ENCODE measurements at places on chromosomes 3 and 15.

GRCh38 chr3:29183346-29184087 lies 97.4 kb upstream of the RBMS3 start:
- DNase-seq, result no peak

DNA sequence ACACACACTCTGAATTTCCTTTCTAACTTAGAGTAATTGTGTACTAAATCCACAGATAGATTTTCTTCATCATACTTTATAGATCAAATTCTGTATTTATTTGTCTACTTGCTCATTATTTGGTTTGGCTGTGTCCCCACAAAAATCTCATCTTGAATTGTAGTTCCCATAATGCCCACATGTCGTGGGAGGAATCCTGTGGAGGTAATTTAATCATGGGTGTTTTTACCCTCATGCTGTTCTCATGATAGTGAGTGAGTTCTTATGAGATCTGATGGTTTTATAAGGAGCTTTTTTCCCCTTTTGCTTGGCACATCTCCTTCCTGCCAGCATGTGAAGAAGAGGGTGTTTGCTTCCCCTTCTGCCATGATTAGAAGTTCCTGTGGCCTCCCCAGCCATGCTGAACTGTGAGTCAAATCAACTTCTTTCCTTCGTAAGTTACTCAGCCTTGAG lies 198.3 kb upstream of the TGFBR2 start:
- DNase-seq, result no peak

- DNase-seq, result no peak
These were observed 42.0 kb downstream of the NUP210 start for GRCh38 chr3:13378155-13378554.

DNA sequence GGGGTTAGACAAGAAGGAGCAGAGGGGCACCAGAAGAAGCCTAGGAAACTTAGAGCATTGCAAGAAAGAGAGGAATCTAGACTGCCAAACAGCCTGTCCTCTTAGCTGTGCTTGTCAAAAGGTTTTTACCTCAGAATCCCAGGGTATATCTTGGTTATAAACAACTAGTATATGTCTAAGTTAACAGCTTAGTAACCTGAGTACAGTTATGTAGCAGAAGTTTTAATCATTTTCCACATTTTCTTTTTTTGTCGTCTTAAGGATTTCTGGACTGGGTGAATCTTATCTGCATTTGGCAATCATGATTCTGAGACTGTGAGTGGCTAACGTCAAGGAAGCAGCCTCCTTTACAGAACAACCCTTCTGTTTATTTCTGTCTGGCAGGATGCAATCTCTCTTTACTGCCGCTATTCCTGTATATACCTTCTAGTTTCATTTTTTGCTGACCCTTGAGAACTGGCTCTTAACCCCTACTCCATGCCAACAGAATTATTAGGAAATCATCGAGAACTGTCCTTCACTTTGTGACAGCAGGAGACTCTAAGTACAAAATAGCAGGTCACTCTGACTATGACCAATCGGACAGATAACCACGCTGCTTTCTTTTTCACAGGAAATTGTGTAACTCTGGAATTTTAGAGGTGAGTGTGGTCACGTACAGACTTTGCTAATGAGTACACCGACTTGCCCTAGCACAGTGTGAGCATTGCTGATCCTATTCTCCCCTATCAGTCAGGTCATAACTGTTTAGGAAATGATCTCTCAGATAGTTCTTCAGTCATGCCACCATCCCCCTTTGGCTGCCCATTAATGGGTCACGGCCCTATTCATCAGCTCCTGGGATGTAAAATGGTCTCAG lies 3.3 kb upstream of the CP start:
- peak; percentile 78 for DNase-seq

- no peak for DNase-seq
These were observed 42.5 kb downstream of the LYZL4 start for GRCh38 chr3:42367903-42368302.

- no peak for DNase-seq
These were observed 215.9 kb downstream of the TIGIT start for GRCh38 chr3:114509756-114510155.
